ENCODE measurements at places on chromosomes 16 and 17.

DNA sequence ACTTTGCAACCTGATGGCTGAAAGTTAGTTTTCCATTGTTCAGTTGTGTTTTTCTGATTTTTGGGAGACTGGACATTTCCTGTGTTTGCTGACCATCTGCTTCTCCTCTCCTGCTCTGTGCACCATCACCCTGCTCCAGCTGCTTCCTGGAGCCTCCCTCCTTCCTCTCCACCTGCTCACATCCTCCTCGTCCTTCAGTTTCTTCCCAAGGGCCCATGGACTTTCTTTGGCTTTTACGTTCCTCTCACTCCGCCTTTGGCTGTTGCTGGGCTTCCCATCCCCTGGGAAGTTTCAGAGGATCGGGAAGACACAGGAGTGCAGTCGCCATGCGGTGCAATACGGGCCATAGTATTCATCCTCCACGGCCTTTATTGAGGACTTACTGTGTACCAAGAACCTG, 61.6 kb downstream of the TNFRSF13B start:
- no peak for DNase-seq

GRCh38 chr17:18191236-18191667, 7.6 kb downstream of the ALKBH5 start:
- no peak for DNase-seq

- no peak for DNase-seq
Observed at GRCh38 chr16:11955713-11956123, 9.3 kb upstream of the TNFRSF17 start.

GRCh38 chr16:30151091-30151490, 28.1 kb upstream of the MAPK3 start:
- no peak for DNase-seq

GRCh38 chr16:62940569-62940968, 904.3 kb upstream of the CDH8 start:
- no peak for DNase-seq

DNA sequence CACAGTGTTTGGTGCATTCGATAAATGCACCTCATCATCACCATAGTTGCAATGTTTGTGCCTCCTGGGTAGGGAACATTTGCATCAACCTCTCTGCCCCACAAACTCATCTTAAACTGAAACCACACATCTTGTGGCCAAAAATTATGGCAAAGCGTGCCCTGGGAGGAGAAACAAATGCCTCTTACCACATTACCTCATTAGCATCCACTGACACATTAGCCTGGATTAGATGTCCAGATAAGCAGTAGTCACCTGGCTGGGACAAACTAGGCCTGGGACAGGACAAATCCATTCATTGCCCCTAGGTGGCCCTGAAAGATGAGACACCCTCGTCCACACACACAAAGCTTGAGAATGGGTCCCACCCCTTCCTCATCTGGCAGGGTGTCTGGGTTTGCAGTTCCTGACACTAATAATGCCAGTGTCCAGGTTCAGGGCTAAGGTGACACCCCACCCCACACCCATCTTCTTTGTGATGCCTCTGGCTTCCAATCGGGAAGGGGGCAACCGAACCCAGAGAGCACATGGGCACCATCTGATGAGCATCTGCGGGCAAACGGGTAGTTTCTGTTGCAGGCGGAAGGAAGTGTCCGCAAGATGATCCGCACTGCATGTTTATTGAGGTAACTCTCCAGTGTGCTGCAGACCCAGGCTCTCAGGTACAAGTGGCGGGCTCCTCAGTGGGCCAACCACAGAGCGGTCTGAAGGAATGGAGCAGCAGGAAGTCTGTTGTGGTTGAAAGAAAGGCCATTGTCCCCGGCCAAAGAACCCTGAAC, 8.6 kb downstream of the XYLT1 start:
- DNase-seq = no peak

Data from stimulated activated CD8-positive, alpha-beta memory T cell treated with anti-CD3 and anti-CD28 coated beads, Interleukin-4, amount 100 ng/mL, for 4 hours (primary cell).